CD4-positive, alpha-beta T cell (primary cell): ENCODE measurements at places on chromosomes 5 and 9.

GRCh38 chr5:33809936-33810335 is 81.9 kb downstream of the ADAMTS12 start:
- no peak for DNase-seq

DNA sequence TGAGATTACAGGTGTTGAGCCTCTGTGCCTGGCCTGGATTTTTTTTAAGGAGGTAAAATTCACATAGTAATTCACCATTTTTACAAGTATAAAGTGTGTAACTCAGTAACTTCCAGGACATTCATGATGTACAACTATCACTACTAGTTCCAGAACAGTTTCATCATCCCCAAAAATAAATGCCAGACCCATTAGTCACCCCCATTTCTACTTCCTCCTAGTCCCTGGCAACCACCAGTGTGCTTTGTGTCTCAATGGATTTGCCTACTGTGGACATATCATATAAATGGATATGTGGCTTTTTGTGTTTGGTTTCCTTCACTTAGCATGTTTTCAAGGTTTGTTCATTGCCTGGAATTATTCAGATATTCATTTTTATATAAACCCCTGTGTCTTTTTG is 72.5 kb upstream of the PANK3 start:
- DNase-seq: no peak

DNA sequence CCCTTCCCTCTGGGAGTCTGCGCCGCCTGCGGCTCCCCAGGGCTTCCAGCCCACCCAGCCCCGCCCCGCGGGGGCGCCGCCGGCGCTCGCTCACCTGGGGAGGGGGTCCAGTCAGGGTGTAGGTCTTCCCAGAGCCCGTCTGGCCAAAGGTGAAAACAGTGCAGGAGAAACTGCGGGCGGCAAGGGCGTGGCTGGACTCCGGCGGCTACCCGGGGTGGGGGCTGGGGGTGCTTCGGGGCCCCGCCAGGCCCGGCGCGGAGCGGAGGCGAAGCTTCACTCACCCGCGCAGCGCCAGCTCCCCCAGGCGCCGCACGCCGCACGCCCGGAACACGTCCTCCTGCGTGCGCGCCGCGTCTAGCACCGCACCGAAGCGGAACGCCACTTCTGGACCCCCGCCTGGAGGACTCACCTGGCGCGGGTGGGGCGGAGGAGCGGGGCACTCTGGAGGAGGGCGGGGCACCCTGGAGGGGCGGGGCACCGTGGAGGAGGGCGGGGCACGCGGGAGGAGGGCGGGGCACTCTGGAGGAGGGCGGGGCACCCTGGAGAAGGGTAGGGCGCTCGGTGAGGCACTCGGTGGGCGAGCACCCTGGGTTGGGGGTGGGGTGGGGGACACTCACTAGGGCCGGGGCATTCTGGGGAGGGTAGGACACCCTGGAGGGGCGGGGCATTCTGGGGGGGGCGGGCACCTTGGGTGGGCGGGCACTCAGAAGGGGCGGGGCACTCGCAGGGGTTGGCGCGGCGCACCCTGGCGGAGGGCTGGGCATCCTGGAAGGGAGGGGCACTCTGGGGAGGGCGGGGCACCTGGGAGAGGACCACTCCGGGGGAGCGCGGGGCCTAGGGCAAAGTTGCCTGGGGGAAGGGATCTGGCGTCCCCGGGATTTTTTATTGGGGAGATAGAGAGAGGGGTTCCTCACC is 814 bp downstream of the KIF12 start:
- peak; percentile 42 for DNase-seq

- DNase-seq: peak; percentile 1
These were observed 40.8 kb upstream of the LARP1 start for GRCh38 chr5:154714266-154714986.

DNA sequence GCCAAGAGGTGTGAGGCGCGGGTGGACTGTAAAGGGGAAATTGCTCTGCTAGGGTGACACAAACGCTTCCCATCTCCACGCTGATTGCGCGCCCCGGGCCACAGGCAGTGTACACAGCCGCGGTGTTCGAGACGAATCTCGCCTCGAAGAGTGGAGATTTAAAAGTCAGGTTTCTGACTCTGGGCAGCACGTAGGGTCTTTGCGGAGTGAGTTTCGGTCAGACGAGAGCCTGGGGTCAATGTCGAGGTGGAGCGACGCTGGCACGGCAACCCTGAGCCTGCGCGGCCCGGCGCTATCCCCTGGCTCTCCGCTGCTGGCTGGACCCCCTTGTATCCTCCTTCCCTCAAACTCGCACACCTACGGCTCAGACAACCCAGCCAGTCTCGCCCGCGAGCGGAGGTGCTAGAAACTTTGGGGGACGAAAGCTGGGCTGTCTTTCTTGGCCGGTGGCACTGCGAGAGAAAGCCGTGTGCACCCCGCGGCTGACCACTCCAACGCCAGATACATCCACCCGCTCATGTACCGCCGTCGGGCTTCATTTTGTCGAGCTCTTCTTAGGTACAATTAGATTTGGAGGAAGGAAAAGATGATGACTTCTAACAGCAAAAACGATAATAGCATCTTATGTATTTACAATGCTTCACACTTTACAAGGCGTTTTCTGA is 5.4 kb upstream of the FOXB2 start:
- no peak for DNase-seq

DNA sequence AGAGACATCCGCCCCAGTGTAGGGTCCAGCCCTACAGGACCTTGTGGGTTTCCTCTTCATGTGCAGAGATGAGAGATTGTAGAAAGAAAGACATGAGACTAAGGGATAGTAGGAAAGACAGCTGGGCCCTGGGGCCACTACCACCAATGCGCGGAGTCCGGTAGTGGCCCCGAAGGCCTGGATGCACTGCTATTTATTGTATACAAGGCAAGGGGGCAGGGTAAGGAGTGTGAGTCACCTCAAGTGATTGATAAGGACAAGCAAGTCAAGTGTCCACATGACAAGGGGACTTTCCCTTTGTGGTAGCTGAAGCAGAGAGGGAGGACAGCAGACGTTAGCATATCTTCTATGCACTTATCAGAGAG is 6.2 kb upstream of the TMEM141 start:
- DNase-seq: no peak

- no peak for DNase-seq
These were observed 87.8 kb downstream of the HAPLN1 start for GRCh38 chr5:83632874-83633273.

DNA sequence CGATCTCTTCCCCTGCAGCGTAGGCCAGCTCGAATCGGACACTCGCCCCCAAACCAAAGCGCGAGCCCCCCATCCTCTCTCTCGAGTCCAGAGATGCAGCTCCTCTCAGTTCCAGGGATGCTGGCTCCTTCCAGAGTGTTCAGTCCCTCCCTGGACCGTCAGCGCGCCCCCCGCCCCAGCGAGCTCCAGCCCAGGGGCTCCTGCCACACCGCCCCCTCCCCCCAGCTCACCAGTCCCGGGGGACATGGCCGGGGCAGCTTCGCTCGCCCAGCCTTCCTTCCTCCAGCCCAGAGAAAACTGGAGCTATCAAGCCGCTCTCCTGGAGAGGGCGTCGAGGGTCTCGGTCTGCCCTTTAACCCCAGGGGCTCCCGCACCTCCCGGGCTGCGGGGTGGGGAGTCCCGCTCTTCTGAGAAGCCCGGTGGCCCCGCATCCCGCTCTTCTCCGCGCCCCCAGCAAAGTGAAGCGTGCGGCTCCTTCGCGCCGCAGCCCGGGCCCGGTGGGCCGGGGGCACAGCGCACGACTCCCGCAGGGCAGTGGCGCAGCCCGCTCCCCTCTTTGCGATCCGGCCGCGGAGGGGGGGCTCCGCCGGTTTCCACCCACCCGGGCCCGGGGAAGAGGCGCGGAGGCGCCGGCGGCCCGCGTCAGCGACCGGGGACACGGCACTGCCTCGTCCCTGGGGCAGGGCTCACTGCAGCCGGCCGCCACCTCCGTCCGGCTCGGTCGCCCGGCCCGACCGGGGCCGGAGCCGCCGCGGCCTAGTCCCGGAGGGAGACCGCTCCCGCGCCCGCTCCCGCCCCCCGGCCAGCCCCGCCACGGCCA is 587 bp downstream of the MIER3 start:
- peak; percentile 10 for DNase-seq

- no peak for DNase-seq
These were observed 77.0 kb downstream of the ZNF354C start for GRCh38 chr5:179137016-179137642.

GRCh38 chr9:134333234-134333873 is 7.1 kb downstream of the RXRA start:
- DNase-seq: no peak

DNA sequence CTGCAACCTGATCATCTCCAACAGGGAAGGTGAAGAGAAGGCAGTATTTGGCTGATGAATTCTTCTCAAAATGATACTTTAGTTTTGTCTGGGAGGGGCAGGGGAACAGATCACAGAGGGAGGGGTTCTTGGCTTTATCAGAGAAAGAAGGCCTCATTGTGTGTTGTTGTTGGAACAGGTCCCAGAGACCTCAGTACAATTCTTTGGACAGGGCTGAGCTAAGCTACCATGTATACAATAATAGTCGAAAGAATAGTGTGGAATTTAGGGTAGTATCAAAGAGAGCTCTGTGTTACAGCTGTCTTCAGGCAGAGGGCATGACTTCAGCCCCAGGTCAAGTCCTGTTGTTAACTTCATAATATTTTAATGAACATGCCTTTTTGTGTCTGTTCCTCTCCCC is 39.9 kb downstream of the ARHGAP26 start:
- no peak for DNase-seq

DNA sequence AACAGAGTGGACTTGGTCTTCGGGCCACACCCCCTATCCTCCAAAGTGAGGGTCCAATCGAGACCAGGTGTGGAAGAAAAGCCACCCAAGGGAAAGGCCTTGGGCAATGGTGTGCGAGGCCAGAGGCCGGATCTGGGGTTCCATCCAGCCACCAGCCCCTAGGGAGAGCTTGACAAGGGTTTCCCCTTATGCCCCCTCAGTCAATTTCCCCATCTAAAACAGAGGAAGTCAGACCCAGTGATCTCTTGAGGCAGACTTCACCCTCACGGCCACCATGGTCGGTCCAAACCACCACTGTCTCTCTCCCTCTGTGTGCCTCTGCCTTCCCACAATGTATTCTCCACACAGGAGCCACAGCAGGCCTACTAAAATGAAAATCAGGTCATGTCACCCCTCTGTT is 82.9 kb downstream of the C5orf15 start:
- DNase-seq: no peak
